Fibroblast of lung (primary cell): ENCODE measurements at places on chromosomes 13 and 19.
A peak's percentile ranks its signal among the peaks of the same experiment; 100 is the strongest.

GRCh38 chr13:23608701-23609413 is 38.6 kb downstream of the TNFRSF19 start:
- peak; percentile 55 for DNase-seq

- no peak for DNase-seq
Measured at GRCh38 chr19:41425174-41426115, 1.7 kb downstream of the B3GNT8 start.

GRCh38 chr19:611481-611868 is 21.8 kb downstream of the HCN2 start:
- peak; percentile 99 for DNase-seq

- DNase-seq, result peak; percentile 77
Measured at GRCh38 chr13:80342471-80343371, 1.8 kb upstream of the SPRY2 start.

- DNase-seq, result no peak
Measured at GRCh38 chr19:584240-585001, 5.3 kb upstream of the HCN2 start.

- DNase-seq, result no peak
Measured at GRCh38 chr19:46714444-46715106, 2.3 kb downstream of the PRKD2 start.

DNA sequence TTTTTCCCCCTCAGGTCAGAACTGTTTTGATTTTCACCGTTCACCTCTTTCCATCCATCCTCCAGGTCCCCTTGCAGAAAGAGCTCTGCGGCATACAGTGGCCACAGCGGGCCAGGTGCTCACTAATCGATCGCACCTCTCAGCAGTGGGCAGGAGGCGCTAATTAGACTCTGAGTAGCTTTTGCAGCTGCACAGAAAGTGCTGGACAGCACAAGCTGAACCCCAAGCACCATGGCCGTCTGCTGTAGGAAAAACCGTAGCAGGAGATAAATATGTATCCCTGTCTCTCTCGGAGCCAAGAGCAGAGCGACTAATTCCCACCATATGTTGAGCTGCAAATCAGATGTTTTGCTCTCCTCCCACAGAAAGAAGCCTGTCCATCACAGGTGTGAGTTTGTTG is 54.4 kb downstream of the PEX11G start:
- DNase-seq, result no peak

DNA sequence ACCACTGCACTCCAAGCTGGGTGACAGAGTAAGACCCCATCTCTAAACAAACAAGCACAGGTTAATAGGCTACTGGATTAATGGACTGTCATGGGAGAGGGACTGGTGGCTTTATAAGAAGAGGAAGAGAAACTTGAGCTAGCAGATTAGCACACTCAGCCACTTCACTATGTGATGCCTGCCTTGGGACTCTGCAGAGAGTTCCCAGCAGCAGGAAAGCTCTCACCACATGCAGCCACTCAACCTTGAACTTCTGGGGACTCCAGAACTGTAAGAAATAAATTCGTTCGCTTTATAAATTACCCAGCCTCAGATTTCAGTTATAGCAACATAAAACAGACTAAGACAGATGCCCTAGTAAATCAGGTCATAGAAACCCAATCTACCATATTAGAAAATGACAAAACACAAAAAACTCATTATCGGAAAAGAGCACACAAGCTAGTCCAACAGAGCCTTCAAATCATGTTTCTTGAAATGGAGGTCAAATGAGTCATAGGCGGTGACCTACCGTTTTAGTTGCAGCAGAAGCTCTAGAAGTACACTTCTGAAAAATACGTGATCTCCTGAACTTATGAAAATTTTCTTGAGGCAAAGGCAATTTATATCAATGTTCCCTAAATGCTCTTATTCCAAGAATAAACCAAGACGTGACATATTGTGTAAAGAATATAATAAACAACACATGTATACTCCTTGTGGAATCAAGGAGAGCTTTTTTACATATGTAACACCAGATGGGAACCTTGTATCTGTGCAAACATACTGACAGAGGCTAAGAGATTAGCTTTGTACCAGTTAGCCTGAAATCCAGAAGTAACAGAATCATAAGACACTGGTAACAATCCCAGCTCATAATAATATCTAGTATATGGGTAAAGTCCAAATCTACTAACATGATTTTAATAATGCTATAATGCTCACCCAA is 340.9 kb upstream of the SGCG start:
- DNase-seq, result no peak

- DNase-seq, result peak; percentile 92
Measured at GRCh38 chr13:50208826-50209335, 193.6 kb downstream of the KCNRG start.

DNA sequence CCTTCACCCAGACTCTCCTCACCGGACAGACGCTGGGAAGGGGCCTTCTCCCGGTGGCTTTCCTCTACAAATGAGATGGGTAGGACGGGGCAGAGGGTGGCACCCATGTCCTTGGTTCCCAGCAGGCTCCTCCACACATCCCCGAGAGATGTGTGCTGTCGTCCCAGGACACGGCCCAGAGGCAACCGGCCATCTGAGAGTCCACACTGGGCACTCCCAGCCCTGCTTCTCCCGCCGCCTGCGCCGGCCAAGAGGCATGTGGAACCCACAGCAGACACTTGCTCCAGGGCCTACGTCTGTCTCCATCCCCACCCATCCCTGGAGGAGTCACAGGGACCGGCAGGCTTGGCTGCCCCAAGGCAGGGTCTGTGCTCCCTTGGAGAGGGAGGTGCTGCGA is 179.9 kb downstream of the KDM4B start:
- no peak for DNase-seq

GRCh38 chr13:113001241-113002140 is 32.5 kb downstream of the MCF2L start:
- DNase-seq, result peak; percentile 6

- DNase-seq, result no peak
Measured at GRCh38 chr13:102233566-102234208, 168.2 kb downstream of the FGF14 start.

DNA sequence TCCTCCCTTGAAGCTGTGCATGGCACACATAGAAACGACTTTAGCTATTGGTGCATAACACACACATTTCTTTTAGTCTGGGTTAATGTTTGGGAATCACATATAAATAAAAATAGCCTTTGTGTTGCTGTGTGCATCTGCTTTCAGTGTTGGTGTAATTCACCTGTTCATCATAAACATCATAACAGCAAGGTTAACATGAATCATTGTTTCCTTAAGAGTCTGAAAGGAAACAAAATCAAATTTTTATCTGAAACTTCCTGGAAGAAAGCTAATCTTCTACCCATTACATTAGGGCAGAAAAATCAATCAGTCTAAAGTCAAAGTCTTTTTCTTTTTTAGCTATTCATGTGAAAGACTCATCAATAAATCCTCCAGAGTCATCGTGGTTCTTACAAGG is 35.0 kb upstream of the TNFSF11 start:
- no peak for DNase-seq

DNA sequence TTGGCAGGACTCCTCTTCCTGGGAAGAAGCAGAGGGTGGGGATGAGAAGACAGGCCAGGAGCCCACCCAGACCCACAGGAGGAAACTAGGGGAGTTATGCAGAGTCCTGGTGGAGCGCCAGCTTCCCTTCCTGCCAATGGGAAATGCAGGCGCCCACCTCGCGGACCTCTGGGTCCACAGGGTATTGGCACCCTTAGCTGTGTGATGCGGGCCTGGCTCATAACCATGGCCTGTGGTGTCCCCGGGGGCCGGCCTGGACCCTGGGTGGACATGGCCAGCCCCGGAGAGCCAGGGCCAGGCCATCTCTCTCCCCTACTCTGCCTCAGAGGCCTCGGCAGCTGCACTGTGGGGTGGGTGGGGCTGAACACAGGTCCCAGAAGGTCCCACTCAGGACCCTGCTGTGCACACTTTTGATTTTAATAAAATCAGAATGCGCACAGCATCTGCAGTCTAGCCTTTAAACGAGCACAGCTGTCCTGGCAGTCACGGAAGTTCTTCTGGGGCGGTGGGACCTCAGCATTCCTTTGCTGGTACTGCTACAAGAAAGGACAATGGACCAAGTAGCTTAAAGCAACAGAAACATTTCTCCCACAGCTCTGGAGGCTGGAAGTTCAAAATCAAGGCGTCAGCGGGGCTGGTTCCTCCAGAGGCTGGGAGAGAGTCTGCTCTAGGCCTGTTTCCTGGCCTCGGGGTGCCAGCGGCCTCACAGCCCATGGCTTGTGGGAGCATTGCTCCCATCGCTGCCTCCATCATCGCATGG is 1.8 kb downstream of the F10 start:
- DNase-seq, result no peak

DNA sequence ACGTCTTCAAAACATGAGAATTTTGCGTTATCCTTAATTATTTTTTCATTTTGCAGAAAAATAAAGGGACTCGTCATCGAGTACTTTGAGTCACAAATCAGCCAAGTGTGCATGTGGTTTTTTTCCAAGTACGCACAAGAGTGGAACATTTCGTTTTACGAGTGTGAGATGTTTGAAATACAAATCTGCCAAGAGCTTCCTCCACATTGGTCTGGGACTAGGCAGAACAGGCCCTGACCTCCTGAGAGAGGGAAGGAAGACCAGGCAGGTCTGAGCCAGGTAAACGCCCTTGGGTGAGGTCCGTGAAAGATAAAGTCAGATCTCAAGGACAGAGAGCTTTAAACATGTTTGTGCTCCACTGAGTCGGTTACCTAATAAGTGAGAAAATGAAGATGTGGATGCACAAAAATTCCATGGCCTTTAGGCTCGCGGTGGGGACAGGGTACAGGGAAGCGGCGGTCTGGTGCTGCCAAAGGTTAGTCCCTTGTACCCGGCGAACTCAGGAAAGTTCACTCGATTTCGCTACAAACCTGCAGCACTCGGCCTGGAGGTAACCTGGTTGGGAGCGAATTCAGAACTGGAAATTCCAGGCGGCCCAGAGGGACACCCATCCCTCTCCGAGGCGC is 473 bp upstream of the ITM2B start:
- no peak for DNase-seq

DNA sequence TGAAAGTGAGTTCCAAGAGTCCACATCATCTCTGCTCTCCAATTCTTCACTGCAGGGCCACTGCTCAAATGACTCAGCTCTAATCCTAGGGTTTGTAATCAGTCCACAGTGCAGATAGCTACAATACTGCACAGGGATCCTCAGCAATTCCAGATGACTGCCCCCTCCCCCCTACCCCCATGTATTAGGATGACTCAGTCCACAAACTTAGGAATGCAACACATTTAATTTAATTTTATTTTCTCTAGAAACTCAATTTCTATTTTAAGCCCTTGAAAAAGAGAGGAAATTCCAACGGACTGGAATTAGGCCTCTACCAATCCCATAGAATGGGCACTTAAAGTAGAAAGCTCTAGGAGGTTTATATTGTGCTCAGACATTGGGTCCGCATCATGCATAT is 173.8 kb upstream of the SOX21 start:
- DNase-seq, result peak; percentile 79
